ENCODE measurements at places on chromosomes 5 and 9. TPM values are rescaled to one million over a fixed set of nuclear protein-coding genes. Genes with fewer than 3 reads are reported as not detected.

RAI14 gene
- 47.7 TPM for total RNA-seq

IGFBPL1 gene
- total RNA-seq: not detected

IL31RA gene
- not detected for total RNA-seq

ECM2 gene
- 11.4 TPM for total RNA-seq

GLRA1 gene
- not detected for total RNA-seq

SLC27A6 gene
- 0.51 TPM for total RNA-seq

RPL12 gene
- total RNA-seq: 2,910 TPM

PCDHB14 gene
- 0.70 TPM for total RNA-seq

KIF4B gene
- not detected for total RNA-seq

SLC6A19 gene
- total RNA-seq: not detected

GFRA3 gene
- not detected for total RNA-seq

EPB41L4B gene
- total RNA-seq: 0.35 TPM

TMED7 gene
- total RNA-seq: 97.2 TPM

FKBP15 gene
- total RNA-seq: 14.8 TPM

OTP gene
- total RNA-seq: not detected

PPP2R2B gene
- not detected for total RNA-seq
